ENCODE measurements at places on chromosomes 2 and 18.

GRCh38 chr2:40201425-40201824, 250.5 kb downstream of the SLC8A1 start:
- DNase-seq = no peak

DNA sequence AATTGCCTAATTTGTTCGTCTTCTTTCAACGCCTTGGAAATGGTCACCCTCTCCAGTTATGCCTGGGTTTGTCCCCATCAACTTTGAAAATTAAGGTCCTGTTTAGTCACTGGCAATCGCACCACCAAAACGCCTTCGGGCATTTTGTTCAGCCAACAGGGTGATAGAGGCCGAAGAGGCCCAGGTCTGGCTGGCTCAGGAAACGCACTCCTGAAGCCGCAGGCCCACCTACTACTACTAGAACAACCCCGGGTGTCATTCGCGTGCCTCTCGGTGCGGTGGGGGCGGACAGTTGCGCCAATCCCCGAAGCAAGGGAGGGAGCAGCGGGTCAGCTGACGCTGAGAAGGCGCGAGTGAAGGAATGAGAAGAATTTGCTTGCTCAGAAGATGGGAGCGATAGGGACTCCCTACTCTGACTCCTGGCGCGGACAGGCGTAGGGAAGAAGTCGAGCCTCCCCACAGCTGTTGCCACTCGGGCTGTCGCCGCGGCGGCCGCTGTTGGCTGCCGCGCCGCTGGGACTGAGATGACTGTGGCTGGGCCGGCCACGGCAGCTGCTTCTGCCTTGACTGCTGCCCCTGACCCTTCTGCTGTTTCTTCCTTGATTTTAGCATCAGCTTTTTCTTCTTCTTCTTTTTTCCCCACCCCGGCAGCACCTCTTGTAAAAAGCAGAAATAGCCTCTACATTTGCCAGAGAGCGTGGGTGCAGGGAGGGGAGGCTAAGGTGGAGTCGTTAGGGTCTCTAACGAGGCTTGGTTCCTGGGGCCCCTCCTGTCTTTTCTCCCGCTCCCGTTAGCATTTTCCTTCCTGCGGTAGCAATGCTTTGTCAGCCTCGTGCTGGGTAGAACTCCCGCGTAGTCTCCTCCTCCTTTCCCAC, 387.6 kb downstream of the FIGN start:
- no peak for DNase-seq

DNA sequence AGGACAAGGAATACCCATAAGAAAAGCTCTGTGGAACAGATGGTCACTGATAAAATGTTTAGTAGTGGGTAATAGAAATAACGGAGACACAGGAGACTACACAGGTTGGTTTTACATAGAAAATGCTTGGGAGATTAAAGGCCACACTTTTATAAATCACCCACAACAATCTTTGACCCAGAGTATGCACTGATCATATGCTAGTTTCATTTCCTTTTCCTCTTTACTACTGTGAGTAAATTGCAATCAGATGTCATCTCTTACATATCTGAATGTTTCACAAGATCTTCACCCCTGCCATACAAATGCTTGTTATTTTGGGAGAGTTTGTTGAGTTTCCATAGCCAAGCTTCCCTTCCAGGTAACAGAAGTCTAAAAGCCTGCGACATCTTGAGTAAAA, 978.4 kb upstream of the KLHL29 start:
- no peak for DNase-seq

GRCh38 chr18:13139885-13140450, 78.6 kb upstream of the LDLRAD4 start:
- DNase-seq = no peak

- no peak for DNase-seq
These were observed 122.4 kb upstream of the BCL2L11 start for GRCh38 chr2:110998311-110998710.

GRCh38 chr2:157789256-157789655, 86.9 kb downstream of the ACVR1 start:
- DNase-seq = no peak

- DNase-seq = peak; percentile 36
These were observed 103.1 kb downstream of the MCFD2 start for GRCh38 chr2:46812361-46813019.

- no peak for DNase-seq
These were observed 2.2 kb upstream of the RAX start for GRCh38 chr18:59275406-59275949.

- no peak for DNase-seq
These were observed 14.0 kb upstream of the CD226 start for GRCh38 chr18:69961718-69962117.

DNA sequence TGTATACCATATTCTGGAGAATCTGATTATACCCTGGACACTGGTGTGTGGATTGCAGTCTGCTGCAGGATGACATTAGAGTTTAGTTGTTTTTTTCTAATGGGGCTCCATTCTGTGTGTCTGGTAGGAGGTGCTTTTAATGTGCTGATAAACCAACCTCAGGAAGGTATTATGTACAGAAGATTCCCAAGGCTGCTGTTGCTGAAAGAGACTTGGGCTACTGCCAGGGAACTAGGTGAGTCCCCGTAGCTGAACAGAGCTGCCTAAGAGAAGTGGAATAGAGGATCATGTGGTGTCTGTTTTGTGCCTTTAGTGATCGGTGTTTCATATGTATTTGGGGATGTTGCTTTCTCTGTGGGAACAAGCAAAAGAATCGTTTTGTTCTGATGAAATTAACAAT, 16.5 kb downstream of the SPATA3 start:
- DNase-seq = no peak

GRCh38 chr18:68262690-68263294, 452.1 kb downstream of the TMX3 start:
- peak; percentile 23 for DNase-seq

- DNase-seq = peak; percentile 51
These were observed 156.1 kb downstream of the MYO1B start for GRCh38 chr2:191401287-191401686.

GRCh38 chr2:30768708-30769480, 38.4 kb downstream of the CAPN13 start:
- no peak for DNase-seq

DNA sequence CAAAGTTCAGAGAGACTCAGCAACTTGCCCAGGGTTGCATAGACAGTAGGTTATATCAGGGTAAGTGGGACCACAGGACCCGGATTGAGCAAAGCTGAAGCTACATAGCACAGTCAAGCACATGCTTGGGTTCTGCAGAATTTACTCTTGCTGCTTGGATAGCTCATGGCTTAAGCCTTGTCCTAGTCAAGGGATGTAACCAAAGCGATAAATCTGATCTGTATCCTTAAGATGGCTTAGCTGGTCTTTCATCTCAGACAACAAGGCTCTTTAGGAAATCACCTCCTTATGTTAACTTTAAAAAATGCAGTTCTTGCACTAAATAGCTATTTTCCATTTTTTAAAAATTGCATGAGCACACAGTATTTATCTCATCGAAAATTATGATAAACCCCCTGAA, 158.5 kb downstream of the LPIN1 start:
- no peak for DNase-seq

DNA sequence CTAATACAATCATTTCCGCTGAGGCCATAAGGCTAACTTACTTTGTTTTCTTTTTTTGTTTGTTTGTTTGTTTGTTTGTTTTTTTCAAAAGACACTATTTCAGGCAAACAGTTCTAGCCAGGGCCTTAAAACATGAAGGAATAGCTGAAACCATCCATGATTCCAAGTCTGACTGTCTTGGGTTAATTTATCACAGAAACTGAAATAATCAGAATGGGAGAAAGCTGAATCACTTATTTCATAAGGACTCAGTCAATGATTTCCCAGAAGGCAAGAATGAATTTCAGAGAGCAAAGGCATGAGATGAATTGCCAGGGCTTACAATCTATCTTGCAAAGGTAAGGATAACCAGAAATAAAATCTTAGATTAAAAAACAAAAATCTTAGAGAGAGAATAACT, 1315.1 kb downstream of the SUCLG1 start:
- no peak for DNase-seq

DNA sequence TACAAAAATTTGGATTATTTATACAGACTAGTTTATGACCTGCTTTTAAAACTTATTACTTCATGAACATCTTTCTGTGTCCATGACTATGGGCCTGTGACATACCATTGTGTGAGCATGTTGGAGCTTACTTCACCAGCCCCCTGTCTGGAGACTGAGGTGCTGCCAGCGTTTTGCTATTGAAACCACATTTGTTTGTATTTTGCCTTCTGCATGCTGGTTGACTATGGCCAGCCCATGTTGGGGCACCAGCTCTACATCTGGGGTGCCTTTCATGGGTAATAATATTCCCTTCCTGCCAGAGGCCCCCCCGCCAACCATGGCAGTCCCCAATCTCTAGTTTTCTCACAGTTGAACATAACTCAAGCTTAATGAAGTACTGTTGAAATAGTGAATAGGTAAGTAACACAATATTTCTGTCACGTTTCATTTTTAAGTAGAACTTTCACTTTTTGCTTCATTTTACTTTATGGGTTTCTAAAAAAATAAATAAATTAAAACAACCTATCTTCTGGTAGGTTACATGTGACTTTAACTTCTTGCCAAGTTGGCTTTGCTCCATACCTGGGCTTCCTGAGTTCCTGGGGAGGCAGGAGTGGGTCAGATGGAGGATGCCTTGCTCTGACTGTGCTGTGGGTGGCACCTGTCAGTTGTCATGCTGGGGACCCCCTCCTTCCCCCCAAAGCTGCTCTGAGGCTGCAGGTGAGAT, 63.9 kb downstream of the DGKD start:
- DNase-seq = no peak

GRCh38 chr2:30456106-30456505, 9.1 kb downstream of the LCLAT1 start:
- DNase-seq = no peak

DNA sequence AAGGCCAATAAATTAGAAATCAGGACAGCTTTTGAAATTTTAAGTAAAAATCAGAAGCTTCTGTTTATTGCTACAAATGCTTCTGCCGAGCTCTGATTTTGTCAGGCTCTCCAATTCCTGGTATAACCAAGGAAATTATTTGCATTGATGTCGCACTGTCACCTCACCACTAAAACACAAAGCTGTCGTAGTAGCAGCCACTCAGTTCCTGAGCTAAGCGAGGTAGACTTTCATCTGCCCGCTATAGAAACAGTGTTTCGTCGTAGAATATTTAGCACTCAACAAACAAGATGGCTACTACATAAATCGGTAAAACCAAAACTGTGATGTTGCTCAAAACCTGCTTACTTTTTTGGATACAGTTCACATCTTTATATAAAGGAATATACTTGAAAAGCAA, 141.3 kb upstream of the FOSL2 start:
- no peak for DNase-seq

DNA sequence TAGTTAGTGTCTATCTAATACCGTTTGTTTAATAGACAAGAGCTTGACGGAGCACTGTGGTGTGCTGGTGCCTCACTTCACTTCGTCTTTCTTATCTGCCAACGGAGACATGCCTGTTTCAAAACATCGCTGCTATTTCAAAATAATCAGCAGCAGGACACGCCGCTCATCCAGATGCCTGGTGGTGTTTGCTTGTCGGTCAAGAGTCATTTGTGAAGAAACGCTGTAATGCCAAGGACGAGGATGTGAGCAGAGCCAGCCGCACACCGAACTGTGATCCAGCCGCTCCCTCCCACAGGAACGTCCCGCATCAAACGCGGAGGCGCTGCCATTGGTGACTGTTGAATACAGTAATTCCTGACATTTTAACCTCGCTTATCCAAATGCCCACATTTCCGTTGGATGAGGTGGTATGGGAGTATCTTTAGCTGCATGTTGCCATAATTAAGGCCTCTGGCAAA, 432.4 kb downstream of the FBXO15 start:
- DNase-seq = no peak

GRCh38 chr18:45526114-45526841, 89.0 kb upstream of the SLC14A2 start:
- DNase-seq = no peak

DNA sequence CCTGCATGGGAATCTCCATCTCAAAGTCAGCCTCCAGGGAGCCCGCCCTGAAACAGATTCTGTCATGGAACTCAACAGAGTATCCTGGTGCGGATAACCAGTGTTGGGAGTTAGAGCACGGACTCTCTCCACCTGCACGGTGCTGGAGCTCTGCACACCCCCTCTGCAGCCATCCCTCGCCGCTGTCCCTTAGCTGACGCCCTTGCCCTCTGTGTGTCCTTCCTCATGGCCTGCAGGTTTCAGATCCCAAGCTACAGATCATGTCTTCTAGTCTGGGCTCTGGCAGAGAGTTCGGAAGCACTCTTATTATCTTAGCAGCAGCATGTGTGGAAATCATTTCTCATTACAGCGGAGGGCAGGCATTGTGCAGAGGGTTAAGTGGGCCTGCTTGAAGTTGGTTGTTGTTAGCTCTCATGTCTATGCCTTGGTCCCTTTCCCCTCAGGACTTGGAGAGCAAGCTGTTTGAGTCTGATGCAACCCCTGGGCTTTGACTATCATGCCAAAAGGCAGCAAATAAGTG, 26.0 kb downstream of the TMEM127 start:
- no peak for DNase-seq

GRCh38 chr2:119206201-119206600, 17.4 kb upstream of the STEAP3 start:
- DNase-seq = no peak

DNA sequence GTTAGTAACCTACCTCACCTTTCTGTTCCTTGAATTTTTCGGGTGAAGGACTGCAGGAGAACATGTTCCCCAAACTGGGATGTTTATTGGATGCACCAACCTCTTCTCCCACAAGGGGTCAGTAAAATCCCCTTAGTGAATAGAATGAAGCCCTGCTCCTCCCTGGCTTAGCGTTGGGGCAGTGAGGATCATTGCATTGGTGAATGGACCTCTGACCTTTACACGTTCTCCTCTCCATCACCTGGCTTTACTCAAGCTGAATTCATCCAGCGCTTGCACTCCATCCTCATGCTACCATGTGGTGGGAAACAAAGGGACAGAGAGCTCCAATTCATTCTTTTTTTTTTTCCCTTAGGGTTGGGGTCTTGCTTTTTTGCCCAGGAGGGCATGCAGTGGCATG, 157.2 kb downstream of the MIB1 start:
- no peak for DNase-seq

- no peak for DNase-seq
These were observed 90.6 kb downstream of the GFPT1 start for GRCh38 chr2:69296421-69296820.

- no peak for DNase-seq
These were observed 292.6 kb downstream of the SETBP1 start for GRCh38 chr18:44973282-44973681.

DNA sequence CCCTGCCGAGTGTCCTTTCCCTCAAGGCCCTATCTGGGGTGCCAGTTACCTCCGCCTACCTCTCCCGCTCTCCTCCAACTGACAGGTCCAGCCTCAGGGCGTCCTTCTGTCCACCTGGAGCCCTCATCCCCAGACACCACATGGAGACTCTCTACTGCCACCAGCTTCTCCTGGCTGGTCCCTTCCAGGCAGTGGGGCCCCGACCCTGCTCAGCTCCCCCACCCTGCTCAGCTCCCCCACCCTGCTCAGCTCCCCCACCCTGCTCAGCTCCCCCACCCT, 74.0 kb upstream of the ODC1 start:
- DNase-seq = no peak

GRCh38 chr2:96861074-96861473, 3.3 kb upstream of the ANKRD39 start:
- DNase-seq = no peak

GRCh38 chr2:168371273-168372019, 84.6 kb upstream of the CERS6 start:
- DNase-seq = no peak
